ENCODE measurements at places on chromosomes 11 and 22. TPM values are rescaled to one million over a fixed set of nuclear protein-coding genes. Genes with fewer than 3 reads are reported as not detected.

KCTD14 gene
- not detected for total RNA-seq

CSF2RB gene
- 5.2 TPM for total RNA-seq

FGF19 gene
- not detected for total RNA-seq

TMEM126B gene
- 52.2 TPM for total RNA-seq

MYOD1 gene
- not detected for total RNA-seq

TRIM29 gene
- total RNA-seq = not detected

TMPRSS4 gene
- not detected for total RNA-seq

DNA sequence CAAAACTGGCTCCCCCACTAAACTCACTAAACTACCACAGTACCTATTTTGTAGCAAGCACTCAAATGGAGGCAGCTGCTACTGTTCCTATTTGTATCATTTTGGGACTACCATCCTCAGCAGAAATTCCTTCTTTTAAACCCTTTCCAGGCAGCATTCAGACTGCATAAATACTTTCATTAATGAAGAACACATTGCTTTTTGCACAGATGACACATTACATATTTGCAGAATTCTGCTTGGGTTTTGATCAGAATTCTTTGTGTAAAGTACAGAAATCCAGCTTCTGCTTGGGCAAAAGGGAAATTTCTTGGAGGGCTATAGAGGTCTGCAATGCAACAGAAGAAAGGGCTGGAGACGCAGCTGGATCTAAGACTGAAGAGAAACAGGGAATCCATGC lies 24.2 kb downstream of the RBX1 start:
- no peak for DNase-seq

- DNase-seq = no peak
Measured at GRCh38 chr22:45834241-45834640, 142.7 kb downstream of the WNT7B start.

GRCh38 chr11:123062892-123063825 lies 1.2 kb upstream of the HSPA8 start:
- DNase-seq = peak; percentile 86

- no peak for DNase-seq
Measured at GRCh38 chr11:17810746-17811145, 76.2 kb downstream of the KCNC1 start.

DNA sequence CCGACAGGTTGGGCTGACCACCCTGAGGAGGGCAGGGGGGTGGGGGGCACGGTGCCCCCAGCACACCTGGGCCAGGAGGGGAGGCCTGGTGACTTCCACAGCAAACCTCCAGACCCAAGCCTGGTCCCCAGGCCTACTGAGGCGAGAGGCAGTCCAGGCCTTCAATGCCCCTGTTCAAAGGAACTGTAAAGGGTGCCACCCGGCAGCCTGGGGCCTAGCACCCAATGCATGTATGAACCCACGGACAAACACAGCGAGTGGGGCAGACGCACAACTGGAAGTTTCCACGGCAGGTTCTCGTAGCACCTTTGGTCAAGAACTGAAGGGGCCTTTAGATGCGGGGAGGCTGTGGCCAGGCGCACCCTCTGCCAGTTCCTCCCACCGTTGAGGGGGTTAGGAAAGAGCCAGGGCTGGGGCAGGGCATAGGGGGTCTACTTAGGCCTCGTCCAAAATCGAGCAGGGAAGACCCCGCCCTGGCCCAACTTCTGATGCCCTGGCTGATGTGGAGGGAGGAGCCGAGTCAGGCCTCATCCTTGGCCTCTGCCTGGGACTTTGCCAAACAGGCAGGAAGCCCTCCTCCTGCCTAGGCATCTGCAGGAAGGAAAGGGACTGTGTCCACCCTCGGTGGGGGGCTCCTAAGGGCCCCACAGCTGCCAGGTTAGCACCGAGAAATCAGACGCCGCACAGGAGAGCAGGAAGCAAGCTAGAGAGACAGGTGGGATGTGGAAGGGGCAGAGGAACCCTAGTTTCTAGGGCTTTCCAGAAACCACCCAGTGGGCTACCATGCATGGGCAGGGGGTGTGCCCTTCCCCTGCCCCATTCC lies 6.6 kb downstream of the CBX6 start:
- no peak for DNase-seq

GRCh38 chr11:10758957-10759356 lies 7.9 kb downstream of the CTR9 start:
- DNase-seq = no peak

DNA sequence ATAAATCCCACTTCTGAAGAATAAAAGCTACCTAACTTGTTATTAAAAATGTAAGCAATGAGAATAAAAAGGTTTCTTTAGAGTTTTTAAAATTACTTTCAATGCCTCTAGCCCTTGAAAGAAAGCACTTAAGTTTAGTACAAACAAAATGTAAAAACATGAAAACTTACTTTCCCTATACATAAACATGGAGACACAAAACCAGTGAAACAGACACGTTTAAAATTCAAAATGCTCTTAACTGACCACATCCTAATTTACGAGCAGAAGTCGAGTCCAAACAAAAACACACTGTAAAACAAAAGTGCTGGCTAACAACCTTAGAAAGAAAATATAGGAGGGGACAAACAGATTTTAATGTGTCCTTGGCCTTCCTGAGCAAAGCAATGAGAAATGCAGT lies 36.6 kb downstream of the TCF20 start:
- DNase-seq = no peak

DNA sequence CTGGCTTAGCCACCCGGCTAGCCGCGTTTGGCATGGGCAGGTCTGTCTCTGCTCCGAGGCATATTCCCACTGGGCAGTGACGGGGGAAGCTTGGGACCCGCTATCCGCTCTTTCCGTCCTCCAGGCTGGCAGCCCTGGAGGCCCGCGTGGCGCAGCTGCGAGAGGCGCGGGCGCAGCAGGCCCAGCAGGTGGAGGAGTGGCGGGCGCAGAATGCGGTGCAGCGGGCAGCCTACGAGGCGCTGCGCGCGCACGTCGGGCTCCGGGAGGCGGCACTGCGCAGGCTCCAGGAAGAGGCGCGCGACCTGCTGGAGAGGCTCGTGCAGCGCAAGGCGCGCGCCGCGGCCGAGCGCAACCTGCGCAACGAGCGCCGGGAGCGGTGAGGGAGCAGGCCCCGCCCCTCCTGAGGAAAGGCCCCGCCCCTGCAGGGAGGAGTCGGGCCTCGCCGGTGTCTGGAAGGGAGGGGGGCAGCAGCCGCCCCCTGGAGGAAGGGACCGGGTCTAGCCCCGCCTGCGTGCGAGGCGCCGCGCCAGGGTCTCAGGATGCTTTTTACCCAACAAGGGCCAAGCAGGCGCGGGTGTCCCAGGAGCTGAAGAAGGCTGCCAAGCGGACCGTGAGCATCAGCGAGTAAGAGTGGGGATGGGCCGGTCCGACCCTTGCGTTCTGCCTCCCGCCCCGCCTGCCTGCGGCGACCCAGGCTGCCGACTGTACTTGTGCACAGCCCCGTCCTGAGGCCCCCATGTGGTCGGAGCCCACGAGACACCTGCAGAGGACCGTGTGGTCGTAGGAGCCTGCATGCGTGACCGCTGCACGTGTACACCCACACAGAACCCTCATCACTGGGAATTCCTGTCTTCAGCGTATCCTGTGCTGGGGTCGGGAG lies 7.9 kb downstream of the ATG16L2 start:
- peak; percentile 90 for DNase-seq

DNA sequence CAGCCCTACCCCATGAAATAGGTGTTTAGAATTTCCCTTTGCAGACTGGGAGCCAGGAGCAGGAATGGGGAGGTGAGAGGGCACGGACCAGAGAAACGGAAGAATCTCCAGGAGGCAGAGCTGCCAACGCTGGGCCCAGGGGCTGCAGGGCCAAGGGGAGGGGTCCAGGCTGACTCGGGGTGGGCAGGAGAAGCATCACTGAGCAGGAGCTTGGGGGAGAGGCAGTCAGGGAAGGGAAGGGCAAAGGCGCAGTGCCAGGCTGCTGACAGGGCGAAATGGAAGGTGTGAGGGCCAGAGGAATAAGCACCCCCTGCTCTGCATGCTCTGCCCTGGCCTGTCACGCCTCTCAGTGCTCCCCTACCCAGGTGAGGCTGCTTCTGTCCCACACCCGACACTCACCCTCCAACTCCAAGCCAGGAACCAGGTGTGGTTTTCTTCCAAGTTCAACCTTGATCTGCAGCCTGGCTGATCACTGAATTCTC lies 14.5 kb downstream of the LRRC32 start:
- no peak for DNase-seq

GRCh38 chr22:50576070-50576469 lies 2.2 kb downstream of the CPT1B start:
- no peak for DNase-seq

- no peak for DNase-seq
Measured at GRCh38 chr22:24323695-24324094, 53.1 kb downstream of the SPECC1L start.

- no peak for DNase-seq
Measured at GRCh38 chr22:21064917-21065864, 19.4 kb downstream of the LRRC74B start.

GRCh38 chr11:3970108-3970507 lies 114.6 kb downstream of the STIM1 start:
- DNase-seq = peak; percentile 59

DNA sequence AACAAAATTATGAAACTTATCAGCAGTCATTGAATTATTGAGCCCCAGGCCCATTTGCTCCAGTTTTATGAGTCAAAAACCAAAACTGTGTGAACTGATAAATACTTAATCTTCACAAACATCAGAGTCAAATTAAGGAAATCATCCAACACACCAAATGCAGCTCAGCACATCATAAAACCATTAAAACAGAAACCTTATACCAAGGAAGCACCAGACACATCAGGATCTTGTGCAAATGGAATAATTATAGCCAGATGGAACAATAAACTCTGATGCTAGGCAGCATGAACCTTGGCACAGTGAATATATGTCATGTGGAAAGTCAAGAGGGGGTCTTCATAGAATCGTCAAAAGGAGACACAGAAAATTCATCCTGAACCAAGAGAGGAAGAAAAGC lies 410.7 kb upstream of the API5 start:
- DNase-seq = no peak

Measured in activated CD4-positive, alpha-beta T cell treated with anti-CD3 and anti-CD28 coated beads, Interleukin-2, amount 10 ng/mL, durations not matched to agents 24 days and 14 days (primary cell).